T-helper 2 cell (primary cell): ENCODE measurements at places on chromosomes 2 and 18.

- DNase-seq: no peak
These were observed 256.6 kb upstream of the ACVR2A start for GRCh38 chr2:147588191-147588590.

GRCh38 chr2:127913808-127914457 lies 28.2 kb upstream of the AMMECR1L start:
- no peak for DNase-seq

GRCh38 chr2:189151906-189152305 lies 27.7 kb downstream of the COL5A2 start:
- DNase-seq: no peak

- no peak for DNase-seq
These were observed 491.9 kb downstream of the IRS1 start for GRCh38 chr2:226307487-226308322.

DNA sequence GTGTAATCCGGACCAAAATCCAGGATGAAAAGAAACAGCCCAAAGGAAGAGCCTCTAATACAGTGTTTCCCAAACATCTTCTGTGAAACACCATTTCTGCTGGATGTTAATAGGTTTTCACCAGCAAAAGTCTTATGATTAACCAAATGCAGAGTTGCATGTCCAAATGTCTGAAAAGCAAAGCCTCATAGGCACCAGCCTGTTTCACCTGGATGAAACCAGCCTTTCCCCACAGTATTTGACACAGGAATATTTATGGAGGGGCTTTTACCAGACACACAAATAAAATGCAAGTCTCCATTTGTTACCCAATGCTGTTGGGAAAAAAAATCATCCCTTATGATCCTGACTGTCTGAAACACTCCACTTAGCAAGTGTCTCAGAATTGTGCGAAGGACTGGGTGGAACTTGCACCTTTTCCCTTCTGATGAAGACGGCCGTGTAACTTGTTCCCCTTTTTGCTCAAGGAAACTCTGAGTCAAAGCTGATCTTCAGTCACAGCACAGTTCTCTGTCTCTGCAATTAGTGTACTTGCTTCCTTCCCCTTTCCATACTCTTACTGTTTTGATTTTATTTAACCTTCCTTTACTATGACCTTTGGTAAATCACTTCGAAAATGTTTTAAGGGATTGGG lies 70.3 kb upstream of the IL1R2 start:
- DNase-seq: no peak

DNA sequence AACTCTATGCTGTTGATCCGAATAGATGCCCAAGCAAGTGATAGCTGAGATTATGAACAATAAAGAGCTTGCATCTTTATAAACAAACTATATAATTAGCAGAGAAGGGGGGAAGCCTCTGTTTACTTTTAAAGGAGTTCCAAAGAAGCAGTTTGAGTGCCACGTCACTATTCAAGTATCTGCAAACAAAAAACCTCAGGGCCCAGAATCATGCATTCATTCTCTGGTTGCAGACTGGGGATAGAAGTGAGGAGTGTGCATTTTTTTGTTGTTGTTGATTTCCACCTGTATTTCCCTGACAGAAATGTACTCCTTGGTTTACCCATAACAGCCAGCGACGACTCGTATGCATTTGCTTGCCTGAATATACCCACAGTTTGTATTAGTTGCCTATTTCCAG lies 264.3 kb downstream of the PTGR3 start:
- DNase-seq: no peak

- DNase-seq: no peak
These were observed 154.0 kb downstream of the ANTXR1 start for GRCh38 chr2:69166812-69167468.

DNA sequence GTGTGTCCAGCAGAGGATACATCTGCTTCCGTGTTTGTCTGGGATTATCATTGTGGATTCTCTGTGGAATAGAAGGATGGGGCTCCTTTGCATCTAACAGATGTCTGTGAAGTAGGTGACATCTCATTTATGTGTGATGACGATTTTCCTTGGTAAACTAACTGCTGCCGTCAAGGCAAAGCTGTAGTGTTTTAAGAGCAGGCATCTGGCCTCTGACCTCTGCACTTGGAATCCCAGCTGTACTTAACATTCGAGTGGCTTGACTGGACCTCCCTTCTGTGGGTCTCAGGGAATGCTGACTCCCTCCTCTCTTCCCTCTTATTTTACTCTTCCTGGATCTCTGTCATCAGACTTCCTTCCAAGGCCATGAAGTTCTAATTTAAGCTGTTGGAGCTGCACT lies 56.4 kb downstream of the DCDC2C start:
- DNase-seq: no peak

DNA sequence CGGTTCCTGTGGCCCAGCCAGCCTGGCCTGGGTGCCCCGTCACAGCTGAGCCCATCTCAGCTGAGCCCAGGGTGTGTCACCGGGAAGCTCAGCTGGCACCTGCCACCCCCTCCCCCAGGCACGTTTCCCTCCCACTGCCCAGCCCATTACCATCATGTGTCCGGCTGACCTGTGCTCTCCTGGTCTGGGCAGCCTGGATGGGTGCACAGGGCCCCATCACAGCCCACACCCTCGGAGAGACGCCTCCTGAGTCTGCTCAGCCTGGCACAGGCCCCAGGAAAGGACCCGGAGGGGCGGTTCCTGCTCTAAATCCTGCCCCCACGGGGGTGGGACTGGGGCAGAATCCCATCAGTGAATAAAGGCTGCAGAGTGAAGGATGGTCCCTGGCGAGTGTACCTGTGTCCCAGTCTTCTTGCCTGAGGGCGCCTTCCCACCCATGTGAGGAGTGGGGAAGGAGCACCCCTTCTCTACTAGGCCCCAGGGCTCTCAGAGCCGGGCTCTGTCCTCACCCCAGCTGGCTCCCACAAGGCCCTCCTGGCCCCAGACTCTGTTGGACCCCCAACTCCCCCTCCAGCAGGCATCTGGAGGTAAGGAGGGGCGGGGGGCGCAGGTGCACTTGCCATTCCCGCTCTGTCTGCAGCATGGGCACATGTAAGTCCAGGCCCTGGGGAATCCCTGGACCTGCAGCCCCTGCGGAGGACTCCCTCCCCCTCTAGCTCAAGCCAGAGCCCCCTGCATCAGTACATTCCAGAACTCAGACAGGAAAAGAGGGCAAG lies 21.2 kb downstream of the GPC1 start:
- no peak for DNase-seq

- DNase-seq: no peak
These were observed 208.2 kb upstream of the CHAC2 start for GRCh38 chr2:53559302-53559966.

DNA sequence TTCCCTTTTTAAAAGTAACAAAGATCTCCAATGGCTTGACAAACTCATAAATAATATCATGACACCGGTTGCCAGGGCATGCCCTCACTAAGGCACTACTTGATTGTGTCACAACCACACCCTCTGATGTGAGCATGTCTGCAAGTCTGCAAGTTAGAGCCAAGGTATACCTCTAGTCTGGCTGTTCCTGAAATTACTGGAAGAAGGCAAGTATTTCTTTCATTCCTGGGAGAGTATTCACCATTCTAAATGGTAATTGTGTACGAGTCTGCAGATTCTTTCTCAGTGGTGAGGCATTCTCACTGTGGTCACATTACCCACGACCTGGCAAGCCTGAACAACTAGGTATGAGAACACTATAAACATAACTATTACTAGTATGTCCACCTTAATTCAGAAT lies 25.7 kb upstream of the RNU4ATAC start:
- no peak for DNase-seq

- no peak for DNase-seq
These were observed 123.0 kb downstream of the SPTBN1 start for GRCh38 chr2:54579061-54579681.

- no peak for DNase-seq
These were observed 191.7 kb upstream of the STK17B start for GRCh38 chr2:196362973-196363549.

DNA sequence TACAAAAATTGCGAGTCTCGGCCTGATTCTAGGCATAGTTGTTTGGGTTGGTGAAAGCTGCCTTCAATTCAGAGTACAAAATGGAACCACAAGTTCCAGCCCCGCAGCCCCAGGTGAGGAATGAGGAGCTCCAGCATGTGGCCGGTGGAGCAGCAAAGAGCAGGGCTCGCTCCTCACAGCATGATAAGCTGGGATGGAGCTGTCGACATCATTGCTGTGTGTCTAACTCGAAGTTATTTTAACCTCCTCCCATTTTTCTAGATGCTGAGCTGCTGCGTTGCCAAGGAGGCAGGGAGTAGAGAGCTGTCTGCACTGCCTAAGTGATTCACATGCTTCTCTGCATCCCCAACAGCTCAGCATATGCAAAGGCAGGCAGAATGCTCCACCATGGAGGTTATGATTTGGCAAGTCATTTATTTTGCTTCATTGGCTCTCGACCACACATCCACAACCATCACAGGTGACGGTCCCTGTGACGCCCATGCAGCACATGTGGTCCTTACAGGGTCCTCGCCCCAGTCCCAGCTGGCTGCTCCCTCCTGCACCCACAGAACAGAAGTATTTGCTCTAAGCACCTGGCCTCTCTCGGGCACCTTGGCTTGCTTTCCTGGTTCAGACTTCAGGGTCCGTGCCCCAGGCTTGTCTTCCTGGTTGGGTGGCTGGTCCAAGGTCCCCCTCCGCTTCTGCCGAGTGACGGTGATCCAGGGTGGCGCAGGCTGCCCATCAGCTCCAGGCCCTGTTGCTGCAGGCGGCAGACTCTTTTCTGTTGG lies 66.0 kb upstream of the MGAT4A start:
- no peak for DNase-seq

DNA sequence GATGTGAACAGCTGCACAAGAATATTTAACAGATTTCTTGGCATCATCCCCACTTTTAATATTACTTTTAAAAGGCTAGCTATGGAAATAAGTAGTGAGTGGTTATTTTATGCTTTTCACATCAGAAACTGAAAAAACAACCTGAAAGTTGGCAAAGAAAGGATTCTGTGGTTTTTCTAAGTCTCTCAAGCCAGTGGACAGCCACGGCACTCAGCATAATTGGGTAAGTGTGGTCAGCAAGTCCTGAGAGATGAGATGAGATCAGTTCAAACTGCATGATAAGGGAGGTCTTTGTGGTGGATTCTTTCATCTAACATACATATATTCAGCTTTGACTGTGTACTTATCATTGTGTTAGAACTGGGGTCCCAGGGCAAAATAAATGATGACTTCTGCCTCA lies 105.2 kb downstream of the LYPD6B start:
- DNase-seq: no peak

- DNase-seq: no peak
These were observed 509.6 kb downstream of the CMPK2 start for GRCh38 chr2:6355886-6356761.

DNA sequence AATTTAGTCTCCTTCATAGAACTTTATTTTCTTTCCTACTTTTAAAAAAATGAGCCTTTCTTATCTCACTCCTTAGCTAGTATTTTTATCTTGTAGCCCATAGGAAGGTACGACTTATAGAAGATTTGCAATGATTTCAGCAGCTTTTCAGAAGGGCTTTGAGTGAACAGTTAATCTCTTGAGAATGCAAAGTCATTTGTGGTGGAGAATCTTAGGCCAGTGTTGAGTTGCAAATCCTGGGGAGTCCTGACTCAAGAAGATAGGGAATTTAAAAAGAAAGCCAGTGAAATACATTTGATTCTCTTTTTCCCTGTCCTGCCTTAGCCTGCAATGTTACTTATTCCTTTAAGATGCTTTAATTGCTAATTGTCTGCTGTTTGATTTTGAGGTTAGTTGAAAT lies 33.6 kb downstream of the LYPD6 start:
- no peak for DNase-seq

DNA sequence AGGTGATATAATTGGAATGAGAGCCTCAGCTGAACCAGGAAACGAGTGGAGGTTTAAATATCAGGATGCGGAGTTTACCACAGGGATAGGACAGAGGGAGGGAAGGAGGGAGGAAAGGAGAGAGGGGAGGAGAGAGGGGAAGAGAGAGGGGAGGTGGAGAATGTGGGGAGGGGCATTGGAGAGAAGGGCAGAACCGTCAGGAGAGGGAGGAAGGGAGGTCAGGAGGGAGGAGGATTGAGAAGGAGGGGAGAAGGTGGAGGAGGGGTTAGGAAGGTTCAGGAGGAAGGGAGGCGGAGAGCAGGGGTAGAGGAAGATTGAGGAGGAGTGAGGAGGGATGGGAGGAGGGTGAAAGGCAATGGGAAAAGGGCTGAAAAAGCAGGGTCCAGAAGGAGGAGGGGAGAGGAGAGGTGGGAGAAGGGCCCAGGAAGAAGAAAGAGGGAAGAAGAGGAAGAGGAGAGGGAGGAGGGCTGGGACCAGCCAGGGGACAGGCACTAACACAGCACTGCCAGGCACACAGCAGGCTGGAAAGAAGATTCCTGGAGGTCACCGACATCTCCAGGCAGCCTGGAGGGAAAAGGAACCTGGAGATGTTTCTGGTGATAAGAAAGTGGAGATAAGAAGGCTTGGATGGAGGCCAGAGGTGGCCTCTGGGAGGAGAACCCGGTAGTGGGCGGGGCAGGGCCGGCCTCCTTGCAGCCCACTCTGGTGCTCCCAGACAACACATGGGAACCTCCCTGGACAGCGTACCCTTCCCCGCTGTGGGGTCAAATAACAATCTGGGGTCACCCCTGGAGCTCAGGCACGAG lies 176.7 kb upstream of the SMAD2 start:
- no peak for DNase-seq

DNA sequence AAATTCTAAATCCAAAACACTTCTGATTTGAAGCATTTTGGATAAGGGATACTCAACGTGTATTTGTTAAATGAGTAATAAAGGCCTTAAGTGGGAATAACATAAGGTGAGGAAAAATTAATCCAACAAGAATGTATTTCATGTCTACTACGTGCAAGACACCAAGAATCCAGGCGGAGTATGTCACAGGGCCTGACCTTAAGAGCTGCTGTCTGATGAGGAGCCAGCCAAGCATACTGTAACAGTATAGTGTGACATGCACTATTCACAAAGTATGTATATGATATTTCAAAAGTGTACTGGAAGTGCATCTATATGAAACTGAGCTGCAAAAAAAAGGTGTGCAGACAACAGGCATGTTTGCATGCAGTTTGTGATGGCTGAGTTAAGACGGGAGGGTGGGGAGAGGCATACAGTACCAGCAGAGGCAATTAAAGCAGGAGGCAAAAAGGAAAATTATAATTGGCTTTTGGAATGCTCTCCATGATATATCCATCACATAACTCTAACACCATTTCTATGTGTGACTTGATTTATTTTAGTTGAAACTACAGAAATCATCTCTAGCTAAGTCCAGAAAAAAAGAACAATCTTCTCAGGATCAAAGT lies 18.2 kb downstream of the IWS1 start:
- no peak for DNase-seq

DNA sequence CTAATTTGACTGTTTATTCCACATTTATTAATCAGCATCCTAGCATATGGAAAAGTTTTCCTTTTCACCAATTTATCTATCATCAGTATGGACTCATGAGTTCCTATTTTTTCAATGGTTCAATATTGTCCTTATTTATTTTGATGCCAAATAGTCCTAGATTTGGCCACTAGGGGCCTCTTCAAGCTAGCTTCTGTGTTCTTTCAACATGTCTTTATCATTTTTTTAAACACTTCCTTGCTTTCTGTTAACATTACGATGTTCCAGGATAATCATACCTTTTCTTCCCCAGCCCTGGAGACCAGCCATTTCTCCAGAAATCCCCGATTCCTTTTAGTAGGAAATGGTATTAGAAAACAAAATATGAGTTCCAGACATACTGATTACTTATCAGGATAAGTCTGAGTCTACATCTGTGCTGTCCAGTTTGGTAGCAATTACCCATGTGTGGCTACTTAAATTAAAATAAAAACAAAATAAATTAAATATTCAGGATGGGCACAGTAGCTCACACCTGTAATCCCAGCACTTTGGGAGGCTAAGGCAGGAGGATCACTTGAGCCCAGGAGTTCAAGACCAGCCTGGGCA lies 70.6 kb downstream of the RPE start:
- no peak for DNase-seq

- DNase-seq: no peak
These were observed 45.7 kb downstream of the RALB start for GRCh38 chr2:120298173-120298835.
